ENCODE measurements at places on chromosomes 12 and 14.

DNA sequence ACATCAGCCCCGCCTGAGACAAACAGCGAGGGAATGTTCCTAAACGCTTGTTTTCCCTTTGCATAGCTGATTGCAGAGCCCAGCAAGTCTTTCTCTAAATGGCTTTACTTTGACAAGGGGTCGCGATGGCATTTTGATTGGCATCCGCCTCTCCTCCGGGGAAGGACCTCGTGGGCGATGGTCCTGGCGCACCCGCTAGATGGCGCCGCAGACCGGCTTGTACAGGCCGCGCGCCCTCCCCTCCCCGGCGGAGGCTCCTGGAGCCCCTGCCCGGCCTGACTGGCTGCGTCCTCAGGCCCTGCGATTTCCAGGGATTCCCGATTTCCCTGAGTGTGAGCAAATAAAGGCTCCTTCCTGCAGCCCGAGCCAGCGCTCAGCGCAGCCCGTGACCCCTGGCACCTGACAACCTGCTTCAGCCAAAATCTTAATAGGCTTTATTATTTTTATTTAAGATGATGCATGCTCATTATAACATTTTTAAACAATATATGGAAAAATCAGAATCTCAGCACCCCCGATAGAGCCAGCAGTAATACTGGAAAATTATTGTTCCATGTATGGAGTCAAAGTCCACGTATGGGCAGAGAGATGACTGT is 468.3 kb downstream of the AACS start:
- no peak for DNase-seq

GRCh38 chr12:57430931-57431566 is at the start of gene R3HDM2:
R3HDM2 (minus strand) TSS chr12:57431043; CDS start chr12:57310428, 120,615 bp downstream.
- peak; percentile 85 for DNase-seq

GRCh38 chr14:83873669-83874068 is 1656.3 kb upstream of the FLRT2 start:
- no peak for DNase-seq

DNA sequence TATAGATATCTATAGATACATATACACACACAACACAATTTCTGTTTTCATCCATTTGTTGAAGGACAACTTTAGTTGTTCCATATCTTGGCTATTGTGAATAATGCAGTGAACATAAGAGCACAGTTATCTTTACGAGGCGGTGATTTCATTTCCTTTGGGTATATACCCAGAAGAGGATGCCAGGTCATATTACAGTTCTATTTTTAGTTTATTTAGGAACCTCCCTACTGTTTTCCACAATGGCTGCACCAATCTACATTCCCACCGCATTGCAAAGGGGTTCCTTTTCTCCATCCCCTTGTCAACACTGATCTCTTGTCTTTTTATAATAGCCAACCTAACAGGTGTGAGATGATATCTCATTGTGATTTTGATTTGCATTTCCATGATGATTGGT is 143.4 kb upstream of the ARHGAP5 start:
- DNase-seq = no peak

- DNase-seq = no peak
These were observed 35.0 kb upstream of the MDM1 start for GRCh38 chr12:68367116-68367515.

DNA sequence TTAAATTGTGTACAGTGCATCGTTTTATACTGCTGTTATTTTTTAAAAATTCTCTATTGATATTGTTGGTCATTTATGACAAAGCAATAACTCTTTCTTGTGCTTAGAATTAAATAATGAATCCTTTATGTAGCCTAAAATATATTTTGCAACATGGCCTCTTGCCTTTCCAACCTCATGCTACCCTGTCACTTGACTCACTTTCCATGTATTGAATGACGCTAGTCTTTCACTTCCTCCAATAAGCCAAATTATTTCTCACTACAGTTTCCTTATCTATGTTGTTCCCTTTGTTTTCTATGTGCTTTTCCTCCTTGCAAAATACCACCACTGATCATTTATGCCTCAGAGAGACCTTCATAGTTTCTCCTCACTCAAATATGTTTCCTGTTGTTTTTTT is 16.3 kb upstream of the EPYC start:
- DNase-seq = no peak

DNA sequence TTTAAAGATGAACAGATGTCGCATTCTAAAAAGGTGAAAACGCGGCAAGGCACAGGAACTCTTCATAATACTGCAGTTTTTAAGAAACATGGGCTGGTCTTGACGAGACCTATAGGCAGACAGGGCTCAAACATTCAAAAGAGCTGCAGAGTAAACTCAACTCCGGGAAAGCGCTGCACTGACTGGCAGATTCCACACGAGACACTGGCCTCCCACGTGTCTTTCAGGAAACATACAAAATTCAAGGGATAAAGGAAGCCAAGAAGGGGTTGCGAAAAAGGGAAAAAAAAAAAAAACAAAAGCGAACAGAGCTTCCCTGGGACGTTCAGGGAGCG is 614 bp upstream of the ARF6 start:
- DNase-seq = no peak

- DNase-seq = no peak
These were observed 85.1 kb upstream of the PLEKHA5 start for GRCh38 chr12:19044430-19044829.

- DNase-seq = no peak
These were observed 311.7 kb downstream of the DIO2 start for GRCh38 chr14:79899610-79900009.

DNA sequence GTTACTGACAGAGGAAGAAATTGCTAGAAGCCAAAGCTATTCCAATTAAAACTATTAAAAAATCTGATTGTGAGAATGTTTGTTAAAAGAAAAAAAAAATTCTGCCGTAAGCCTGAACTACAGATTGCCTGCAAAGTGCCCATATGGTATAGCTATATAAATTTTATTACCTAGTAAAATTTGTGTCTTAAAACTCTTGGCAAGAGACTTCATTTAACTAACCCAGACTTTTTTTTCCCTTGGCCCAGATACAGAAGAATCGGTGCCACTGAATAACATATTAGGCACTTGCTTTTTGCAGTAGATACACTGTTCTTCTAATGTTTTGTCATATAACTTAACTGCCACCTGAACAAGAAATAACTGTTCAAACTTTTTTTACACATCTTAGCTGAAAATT is 125.5 kb downstream of the RPS29 start:
- no peak for DNase-seq

GRCh38 chr12:39830171-39830570 is 210.6 kb upstream of the ABCD2 start:
- DNase-seq = no peak

- no peak for DNase-seq
These were observed 398.4 kb downstream of the DAD1 start for GRCh38 chr14:22190411-22191191.

DNA sequence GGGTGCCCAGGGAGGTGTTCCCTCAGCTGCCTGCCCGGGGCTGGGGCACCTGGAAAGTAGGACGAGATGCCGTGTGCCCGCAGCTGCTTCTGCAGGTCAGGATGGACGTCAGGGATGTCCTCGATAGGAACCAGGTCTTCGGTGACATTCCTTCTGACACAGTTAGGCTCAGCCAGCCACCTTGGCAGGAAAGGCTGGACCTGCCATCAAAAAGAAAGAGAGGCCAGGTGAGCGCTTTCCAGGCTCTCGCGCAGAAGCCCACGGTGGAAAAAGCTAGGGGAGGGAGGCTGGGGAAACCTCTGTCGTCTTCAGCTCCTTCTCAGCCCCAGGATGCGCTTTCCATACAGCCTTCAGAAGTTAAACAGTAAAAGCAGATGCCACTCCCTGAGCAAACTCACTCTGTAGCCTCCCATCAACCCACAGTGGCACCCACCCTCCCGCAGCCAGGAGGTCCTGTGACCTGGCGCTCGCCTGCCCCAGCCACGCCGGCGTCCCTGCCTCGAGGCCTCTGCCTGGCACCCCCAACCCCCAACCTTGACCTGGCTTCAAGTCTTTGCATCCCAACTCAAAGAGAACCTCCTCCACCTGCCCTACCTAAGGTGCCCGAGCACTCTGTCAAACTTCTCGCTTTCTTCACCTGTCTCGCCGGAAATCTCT is 1.3 kb downstream of the DDX51 start:
- no peak for DNase-seq

GRCh38 chr14:23175823-23176222 is 7.6 kb downstream of the SLC7A8 start:
- DNase-seq = no peak

GRCh38 chr12:20395791-20396550 is 27.6 kb downstream of the PDE3A start:
- no peak for DNase-seq

DNA sequence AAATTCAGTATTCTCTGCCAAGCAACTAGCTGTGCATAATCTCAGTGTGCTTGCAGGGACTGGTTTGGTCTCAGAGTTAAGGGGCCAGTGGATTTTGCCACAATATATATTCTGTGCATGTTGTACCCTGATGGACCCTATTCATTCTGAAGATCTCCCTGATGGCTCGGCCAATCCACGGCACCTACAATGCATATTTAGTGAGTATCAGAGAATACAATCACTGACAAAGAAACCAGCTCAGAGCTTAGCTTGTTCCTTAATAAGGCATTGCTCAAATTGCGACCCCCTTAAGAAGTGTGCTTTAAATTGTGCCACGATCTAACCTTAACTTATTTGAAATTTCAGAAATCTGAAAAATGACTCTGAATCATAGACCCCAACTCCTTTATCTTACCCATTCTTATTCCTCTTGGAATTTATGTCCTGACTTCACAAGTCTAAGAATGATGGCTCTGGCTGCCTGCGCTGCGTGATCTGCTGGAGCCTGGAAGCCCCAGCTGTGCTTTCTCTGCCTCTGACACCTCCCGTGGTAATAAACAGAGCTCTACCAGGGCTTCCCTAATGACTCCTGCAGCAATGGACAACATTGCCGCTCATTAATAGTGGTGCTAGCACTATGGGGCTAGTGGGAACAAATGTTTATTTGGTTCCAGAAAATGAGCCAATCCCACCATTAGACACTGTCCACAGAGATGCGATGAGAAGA is 9.0 kb upstream of the DCAF4 start:
- no peak for DNase-seq

DNA sequence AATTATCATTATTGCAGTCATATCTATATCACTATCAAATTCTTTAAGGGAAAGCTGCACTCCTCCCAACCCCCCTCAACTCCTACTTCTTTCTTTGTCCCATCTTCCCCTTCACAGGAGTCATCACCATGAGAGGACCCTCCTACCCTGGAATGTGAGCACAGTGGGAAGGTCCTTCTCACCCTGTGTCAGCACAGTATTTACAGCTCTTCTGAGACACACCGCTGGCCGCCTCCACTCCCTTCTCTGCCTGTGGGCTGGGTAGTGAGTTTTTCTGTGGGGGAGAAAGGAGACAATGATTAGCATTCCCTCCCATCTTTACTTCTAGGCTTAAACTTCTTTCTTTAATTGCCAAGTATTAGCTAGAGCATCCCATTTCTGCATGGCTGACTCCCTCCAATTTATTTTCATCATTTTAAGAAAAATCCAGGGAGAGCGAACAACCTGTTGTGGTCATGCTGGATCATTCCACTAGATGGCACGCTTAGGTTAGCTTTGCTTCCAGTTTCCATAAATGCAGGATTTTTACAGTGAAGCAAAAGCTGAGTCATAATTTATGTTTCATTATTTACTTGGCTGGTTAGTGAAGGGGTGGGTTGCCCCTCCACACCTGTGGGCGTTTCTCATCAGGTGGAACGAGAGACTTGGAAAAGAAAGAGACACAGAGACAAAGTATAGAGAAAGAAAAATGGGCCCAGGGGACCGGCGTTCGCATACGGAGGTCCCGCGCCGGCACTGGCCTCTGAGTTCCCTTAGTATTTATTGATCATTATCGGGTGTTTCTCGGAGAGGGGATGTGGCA is 188.5 kb downstream of the ALX1 start:
- no peak for DNase-seq

DNA sequence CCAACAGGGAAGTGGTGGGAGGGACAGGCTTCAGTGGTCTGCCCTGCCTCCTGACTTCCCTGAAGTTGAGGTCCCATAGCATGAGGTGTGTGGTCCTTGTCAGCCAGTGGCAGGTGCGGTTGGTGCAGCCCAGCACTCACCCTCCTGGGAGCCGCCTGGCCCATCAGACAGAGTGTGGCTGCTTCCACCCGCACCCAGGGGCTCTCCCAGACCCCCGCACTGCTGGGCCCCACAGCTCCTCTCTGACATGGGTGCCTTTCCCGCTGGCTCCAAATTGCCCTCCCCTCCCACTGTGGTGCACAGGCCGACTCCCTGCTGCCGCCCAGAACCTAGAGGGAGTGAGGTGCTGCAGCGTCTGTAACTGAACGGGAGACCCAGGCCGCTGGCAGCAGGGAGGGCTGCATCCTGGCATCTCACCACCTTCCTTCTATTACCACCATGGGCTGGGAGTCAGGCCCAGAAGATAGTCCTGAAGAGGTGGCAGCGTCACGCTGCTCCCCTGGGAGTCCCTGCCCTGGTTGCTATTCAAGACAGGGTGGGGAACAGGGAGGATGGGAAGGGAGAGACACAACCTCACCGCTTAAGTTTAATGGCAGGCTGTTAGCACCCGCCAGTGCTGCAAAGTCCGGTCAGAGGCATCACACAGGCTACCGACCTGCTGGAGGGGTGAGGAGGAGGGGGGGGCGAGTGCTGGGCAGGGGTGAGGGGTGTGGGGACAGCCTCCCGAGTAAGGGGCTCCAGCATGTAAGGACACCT is 180.6 kb upstream of the PRMT8 start:
- DNase-seq = no peak

DNA sequence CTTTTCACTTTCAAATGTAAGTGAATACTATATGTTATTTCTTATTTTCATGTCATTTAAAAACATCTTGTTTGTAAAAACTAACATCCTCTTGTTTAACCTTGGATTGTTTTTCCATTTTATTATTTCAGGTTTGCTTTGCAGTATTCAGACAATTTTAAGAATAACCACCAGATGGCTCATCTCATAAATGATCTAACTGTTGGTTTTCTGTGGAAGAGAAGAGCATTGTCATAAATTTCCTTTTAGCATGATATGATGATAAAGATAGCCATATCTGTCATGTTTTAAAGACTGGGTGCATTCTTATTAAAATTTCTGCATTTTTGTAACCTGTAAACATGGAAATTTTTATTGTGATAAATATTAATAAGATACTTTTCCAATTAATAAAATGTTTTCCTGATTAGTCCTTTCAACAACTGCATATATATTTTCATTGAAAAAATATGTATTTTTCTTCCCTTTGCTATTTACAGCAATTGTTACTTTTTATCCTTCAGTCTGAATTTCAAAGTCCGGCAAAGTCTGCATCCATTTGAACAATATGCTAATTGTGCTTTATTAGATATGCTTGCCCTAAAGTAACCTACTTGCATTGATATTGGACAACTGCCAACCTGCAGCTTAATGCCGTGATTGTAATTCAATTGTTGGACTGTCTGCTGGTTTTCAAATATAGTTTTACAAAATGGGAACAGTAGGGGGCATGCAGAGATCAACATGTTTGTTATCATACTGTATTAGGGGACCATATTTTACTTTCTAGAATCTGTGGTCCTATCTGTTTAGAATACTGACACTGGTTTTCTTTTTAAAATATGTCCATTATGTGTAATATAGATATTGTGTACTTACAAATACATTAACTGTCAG is 163.4 kb downstream of the GARIN6 start:
- no peak for DNase-seq

- DNase-seq = no peak
These were observed 57.4 kb downstream of the RPH3A start for GRCh38 chr12:112848972-112849371.

GRCh38 chr14:76811561-76811960 is 1.1 kb downstream of the ANGEL1 start:
- no peak for DNase-seq

Measured in SIG-M5 (cell line).